ENCODE measurements at places on chromosomes 5 and 9. TPM values are rescaled to one million over a fixed set of nuclear protein-coding genes. Genes with fewer than 3 reads are reported as not detected.

Gene SPINK13
- total RNA-seq: not detected

Gene ENTPD8
- 0.86 TPM for total RNA-seq

Gene IFNA13
- not detected for total RNA-seq

Gene NRG2
- total RNA-seq: not detected

Gene FCHSD1
- 23.6 TPM for total RNA-seq
